ENCODE measurements at places on chromosomes 5 and 9.

DNA sequence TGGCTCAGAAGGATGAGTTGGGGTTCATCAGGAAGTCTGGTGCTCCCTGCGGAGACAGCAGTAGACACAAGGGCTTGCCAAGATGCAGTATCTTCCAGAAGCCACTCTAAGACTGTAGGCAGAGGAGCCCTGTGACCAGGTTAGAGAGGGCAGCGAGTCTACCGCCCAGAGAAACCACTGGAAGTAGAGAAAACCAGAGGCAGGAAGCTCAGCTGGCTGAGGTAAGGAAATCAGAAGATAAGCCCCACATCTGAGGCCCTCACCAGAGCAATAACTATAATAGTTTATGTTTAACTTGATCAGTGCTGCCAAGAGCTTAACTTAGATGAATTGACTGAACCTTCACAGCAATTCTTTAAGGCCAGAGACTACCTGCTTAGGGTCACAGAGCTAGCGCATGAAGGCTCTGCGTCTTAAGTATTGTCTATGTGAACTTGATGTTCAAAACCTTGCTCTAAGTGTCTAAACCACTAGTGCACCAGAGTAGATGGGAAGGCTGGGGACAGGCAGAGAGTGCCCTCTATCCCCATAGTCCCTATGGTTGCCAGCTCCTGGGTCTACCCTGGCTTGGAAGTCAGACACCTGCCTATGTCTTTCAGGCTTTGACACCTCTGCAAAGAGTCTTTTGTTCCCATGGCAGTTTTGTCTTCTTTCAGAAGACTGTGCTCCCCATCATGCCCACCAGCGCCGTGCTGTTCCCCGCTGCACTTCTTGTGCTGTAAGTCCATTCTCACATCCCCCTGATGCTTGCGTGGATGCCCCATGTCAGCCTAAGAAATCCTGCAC lies 228.2 kb upstream of the KLF4 start:
- DNase-seq, result no peak

DNA sequence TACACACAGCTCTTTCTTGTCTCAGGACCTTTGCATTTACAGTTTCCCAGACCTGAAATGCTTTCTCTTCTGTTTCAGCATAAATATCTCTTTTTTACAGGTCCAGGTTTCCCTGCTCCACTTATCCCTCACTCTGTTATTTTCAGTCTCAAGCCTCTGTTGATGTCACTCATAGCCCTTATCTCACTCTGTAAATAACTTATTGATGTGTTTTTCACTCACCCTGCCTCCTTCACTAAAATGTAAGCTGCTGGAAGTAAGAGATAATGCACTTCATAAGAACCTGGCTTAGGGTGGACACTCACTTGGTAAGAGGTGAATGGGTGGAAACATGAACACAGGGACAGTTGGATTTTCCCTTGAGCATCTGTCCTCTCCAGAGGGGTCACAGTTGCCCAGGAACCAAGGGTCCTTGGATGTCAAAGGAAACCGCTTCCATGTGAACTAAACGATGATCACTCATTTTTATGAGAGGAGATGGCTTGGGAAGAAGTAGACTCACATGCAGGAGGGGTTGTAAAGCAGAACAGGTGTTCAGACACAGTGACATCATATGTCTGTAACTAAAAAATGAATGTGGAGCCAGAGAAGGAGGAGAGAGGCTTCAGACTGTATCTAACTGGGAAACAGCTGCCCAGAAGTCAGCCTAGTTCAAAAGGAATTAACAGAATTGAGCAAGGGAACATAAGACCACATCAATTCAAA lies 5.5 kb upstream of the HTR4 start:
- no peak for DNase-seq

DNA sequence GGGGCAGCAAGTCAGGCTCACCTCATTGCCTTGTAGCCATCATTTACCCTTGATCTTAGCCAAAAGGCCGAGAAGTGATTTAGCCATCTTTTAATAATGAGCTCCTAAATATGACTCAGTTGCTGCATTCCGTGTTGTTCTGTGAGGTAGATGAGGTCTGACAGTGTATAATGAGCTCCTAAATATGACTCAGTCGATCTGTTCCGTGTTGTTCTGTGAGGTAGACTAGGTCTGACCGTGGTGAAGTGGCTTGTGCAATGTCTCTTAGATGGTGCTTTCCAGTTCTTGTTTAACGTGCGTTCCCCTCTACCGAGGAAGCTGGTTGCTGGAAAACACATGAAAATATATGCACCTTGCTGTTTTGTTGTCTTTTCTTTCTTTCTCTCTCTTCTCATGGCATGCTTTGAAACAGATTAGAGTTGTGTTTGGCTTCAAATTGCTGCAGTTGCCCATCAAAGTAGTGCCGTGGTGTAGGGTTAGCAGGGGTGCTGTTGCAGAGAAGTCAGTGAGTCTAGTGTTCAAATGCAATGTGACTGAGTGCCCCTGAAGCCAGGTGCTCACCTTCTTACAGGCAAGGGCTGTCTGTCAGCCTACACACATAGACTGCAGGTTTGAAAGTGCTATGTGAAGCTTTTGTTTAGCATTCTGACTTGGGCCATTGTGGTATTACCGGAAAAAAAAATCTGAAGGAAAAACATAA lies 118.6 kb downstream of the KDM4C start:
- DNase-seq, result no peak

DNA sequence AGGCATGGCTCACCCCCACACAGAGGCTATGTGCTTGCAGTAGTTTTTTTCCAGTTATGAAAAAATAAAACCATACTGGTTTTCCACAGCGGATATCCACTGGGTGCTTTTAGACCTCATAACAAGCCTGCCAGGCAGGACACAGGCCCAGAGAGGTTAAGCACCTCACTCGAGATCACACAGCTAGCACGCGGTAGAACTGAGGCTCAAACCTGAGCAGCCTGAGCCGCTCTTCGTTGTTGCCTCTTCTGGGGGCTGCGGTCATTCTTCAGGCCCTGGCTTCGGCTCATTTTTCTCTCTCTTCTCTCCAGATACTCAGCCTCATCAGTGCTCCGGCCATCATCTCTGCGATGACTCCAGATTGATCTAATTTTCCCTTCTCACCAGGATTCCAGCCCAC lies 196.0 kb downstream of the TTLL11 start:
- no peak for DNase-seq

GRCh38 chr5:32955814-32956213 lies 244.7 kb downstream of the NPR3 start:
- DNase-seq, result no peak

DNA sequence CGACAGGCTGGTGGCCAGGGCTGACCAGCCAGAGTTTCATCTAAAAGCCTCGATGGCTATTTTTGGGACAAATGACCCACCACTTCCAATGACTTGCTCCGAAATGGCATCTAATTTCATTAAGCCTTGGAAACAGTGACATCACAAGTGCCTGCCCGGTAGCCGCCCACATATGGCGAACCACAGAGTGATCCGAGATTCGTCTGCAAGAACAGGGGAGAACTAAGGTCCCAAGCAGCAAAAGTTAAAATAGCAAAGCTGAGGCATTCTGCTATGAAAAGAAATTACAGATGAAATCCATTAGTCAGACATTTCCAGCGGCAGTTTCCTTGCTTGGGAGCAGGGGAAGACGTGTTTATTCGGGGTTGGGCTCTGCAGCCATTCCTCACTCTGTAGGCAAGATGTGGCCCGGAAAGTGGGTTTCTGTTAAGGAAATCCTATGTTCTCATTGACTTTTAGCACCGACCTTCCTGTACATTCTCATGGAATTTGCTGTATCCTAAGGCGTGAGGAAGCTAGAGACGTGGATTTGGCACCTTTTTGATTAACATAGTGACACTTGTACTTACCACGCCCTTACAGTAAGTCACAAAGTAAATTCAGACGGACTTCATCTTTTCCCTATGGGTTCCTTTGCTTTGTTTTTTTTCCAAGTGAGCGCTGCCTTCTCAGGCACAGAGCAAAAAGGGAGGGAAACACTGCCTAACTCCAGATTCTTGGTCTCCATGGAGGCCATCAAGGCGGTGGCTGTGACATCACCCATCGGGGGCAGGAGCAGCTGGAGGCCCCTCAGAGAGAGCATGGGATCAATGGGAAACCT lies 45.1 kb downstream of the ERGIC1 start:
- no peak for DNase-seq
